ENCODE measurements at places on chromosomes 7 and 10. TPM values are rescaled to one million over a fixed set of nuclear protein-coding genes. Genes with fewer than 3 reads are reported as not detected.
A peak's percentile ranks its signal among the peaks of the same experiment; 100 is the strongest.

DNA sequence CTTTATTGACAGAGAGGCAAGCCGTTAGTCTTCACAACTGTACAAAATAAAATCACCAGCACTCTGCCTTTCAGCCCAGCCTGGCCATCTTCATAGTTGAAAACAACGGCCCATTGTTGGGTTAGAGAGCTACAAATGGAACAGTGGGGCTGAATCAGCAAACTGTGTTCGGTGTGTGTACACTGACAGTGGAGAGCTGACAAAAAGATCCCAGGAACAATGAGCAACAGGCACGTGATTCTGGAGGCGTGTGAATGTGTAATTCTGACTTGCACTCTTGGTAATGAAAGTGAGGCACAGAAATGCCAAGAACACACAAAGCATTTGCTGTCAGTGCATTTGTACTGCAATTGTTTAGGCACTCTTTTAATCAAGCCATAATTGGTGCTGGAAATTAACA is 303.7 kb downstream of the WDR11 start:
- DNase-seq, result no peak

GRCh38 chr10:92222603-92223262 is 68.1 kb downstream of the CPEB3 start:
- DNase-seq, result no peak

DNA sequence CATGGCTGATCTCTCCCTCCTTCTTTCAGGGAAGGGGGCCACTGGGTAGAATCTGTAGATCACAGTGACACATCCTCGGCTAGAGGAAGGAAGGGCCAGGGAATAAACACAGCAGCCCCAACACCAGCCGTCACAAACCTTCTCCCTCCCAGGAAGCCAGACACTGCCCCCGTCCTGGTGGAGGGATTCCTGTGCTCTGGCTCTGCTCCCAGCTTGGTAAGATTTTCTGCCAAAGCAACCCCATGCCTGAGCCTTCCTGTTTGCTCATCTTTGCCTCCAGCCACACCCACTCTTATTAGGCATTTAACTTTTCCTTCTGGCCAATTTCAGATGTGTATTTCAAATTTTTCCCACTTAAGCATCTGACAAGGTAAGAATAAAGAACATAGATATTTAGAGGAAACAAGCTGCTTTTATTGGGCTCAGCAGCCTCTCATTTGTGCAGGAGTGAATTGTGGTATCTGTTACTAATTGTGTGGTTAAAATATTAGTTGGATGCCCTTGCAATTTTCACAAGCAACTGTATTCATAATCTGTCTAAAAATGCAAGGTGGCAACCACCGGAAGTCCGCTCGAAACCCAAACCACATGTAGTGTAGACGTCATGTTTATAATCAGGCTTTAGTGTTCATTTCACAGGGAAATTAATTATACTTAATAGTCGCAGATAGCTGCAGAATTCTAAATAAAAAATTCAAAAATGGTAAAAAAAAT is 13.2 kb upstream of the NPS start:
- no peak for DNase-seq

- no peak for DNase-seq
Observed at GRCh38 chr7:41745451-41745850, 42.6 kb upstream of the INHBA start.

DNA sequence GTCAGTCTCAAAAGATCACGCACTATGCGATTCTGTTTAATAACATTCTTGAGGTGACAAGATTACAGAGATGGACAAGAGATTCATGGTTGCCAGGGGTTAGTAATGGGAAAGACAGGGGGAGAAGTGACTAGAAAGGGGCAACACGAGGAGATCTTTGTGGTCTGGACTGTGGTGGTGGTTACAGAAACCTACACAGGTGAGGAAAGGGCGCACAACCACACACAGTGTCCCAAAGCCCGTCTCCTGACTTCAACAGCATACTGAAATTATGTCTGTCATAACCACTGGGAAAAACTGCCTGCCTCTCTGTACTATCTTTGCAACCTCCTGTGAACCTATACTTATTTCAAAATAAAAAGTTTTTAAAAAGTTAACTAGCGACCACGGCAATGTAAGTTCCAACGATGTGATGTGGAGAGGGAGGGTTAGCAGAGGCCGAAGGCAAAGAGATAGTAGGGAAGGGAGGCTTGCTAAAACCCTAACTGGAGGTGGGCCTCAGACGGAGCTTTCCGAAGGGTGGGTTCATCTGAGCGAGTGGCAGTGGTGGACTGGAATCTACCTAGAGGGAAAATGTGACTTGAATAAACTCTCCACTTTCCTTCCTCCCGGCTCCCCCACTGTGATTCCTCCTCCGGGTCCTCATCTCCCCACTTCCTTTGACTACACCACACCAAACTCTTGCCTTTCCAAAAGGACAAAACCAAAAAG is 43.7 kb downstream of the GNA12 start:
- DNase-seq, result no peak

GRCh38 chr7:147245274-147245673 is 1128.7 kb downstream of the CNTNAP2 start:
- no peak for DNase-seq

DNA sequence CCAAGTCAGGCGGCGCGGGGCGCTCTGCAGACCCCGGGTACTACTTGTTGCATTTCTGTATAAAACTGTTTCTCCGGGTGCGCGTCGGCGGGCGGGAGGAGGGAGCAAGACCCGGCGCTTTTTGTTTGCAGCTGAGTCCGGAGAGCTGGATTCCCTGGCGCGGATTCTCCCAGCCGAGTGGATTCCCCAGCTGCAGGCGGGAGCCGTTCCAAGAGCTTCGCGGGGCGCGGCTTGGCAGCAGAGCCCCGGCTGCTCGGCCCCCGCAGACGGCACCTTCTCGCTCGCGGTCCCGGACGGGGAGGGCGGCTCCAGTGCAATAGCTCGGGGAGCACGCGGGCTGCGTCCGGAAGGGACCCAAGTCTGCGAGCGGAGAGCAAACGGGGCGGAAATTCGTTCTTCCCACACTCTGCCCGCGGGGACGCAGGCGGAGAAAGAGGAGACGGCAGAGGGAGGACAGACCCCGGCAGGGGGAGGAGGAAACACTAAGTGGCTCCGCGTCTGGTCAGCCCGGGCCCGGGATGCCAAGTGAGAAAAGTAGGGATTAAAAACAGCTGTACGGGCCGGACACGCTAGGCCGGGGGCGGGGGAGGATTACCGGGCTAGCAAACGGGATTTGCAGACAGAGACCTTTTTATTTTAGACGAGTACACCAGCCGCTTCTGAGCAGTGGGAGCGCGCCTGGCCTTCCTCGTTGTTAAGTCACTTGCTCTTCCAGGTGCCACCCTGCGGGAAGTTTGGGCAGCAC is at the start of gene TRIL:
TRIL (minus strand) TSS at position 96 of the 745 bp plus-strand sequence. CDS start 284 bp downstream, outside the sequence.
- DNase-seq, result peak; percentile 91

DNA sequence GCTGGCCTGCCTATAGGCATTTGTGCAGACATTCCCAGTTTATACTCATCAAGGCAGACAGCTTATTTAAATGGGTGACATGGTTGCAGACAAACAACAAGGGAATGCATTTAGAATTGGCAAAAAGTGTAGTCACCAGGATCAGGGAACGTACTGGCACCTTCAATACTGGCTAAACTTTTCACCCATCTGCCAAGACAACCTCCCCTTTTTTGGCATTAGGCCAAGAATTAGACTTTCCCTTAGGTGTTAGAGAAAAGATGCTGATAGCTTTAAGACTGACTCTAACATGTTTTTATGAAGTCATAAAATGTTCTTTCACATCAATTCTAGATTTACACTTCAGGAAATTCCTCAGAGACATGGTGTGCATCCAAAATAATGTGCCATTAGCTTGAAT is 365.9 kb downstream of the PHTF2 start:
- DNase-seq, result no peak

GRCh38 chr7:42611961-42612360 is 299.9 kb downstream of the C7orf25 start:
- DNase-seq, result no peak

DNA sequence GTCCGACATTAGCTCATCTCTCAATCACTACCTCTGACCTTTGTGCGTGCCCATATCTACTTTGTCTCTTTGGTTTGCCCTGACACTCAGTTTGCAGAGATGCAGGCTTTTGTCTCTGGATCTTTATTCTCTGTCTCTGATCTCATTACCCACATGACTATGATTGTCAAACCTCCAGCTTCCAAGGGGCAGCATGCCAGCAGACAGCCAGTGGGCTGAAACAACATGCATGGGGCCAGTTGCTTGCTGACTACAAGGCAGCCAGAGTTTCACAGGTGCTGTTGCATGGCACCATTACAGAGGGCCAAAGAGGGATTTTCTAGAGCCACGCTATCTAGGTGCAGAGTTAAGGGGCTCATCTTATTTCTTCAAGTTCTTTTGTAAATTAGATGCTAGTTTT is 146.2 kb downstream of the SPAG6 start:
- DNase-seq, result no peak

GRCh38 chr10:20839141-20839540 is 58.0 kb downstream of the NEBL start:
- no peak for DNase-seq

DNA sequence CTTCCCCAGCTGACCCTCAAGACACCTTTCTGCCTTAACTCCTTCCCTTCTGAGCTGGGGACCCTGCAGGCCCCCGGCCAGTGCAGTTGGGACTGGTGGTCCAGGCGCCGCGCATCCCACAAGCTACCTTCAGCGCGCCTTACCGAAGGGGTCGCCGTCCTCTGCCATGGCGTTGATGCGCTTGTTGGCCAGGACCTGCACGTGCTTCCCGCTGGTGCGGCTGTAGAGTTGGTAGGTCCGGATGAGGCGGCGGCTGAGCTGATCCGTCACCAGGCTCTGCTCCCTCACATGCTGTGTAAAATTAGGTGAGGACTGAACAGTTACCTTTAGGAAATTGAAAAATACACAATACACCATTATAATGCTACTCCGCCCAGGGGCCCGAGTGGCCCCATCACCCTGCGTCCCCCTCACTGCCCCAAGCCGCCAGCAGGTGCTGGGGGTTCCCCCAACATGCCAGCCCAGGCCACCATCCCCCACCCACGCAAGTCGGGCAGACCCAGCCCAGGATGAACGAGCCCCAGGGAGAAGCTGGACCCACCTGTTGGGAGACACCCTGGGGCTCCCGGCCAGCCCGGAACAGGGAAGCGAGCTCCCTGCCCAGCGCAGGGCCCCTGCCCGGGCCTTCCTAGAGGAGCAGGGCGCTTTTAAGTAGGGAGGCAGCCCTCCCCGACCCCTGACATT is 1.2 kb downstream of the FGF8 start:
- no peak for DNase-seq

DNA sequence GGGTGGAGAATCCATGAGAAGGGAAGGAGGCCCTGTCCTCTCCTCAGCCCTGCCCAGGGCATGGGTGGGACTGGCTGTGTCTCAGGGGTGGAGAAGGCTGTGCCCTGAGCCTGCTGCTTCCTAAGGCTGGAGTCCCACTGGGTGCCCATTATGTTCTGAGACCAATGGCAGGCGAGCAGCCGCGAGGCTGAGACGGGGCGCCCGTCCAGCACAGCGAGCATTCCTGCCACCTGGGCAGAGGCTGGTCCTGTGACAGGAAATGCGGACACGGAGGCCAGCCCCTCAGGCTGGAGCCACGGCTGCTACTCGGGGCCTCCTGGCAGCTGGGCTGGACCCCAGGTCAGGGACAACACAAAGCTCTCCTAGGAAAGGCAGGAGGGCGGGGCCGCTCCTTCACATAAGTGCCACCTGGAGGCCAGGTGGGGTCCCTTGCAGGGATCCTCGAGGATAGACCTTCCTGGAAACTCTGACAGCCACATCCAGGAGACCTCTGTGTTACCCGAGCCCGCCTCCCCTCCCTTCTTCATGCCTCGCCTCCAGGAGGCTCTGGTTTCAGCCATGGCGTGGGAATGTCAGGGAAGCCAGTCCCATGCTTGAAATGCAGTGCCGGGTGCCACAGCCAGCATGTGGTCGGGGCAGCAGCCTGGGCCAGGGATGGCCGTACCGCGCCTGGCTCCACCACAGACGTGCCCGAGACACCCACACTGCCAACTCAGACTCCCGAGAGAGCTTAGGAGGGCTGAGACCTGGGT is 173.9 kb downstream of the USP6NL start:
- no peak for DNase-seq

- DNase-seq, result no peak
Observed at GRCh38 chr10:78728176-78728575, 340.6 kb upstream of the ZMIZ1 start.

DNA sequence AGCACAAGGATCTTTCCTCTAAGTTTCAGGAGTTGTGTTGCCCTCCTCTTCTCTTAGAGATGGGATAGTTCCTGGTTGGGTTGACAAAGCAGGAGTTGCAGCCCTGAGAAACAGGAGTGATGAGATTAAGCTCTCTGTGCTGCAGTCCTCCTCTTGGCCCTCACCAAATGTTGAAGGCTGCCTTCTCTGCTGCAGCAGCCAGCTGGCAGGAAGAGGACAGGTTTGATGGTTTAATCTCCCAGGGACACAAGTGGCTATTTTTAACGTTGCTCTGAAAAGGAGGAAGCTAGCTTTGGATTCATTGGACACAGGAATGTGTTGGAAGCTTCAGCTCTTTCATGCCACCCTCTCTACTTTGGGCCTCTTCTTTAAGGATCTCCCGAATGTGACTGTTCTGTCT is 9.4 kb downstream of the STRIP2 start:
- DNase-seq, result peak; percentile 50

The CRYGN gene
- total RNA-seq, result 0.43 TPM

The TMEM26 gene
- 0.54 TPM for total RNA-seq

The LIPN gene
- total RNA-seq, result not detected

The SKIDA1 gene
- 3.3 TPM for total RNA-seq

The CRHR2 gene
- total RNA-seq, result 0.24 TPM

The MAGI2 gene
- total RNA-seq, result 3.9 TPM

The PDLIM1 gene
- total RNA-seq, result 226 TPM

The GCC1 gene
- 7.0 TPM for total RNA-seq

All from Right ventricle myocardium superior (tissue), 1 donor.